ENCODE measurements at places on chromosomes 6 and 20.

GRCh38 chr6:100258752-100259151, 206.0 kb downstream of the SIM1 start:
- no peak for DNase-seq

DNA sequence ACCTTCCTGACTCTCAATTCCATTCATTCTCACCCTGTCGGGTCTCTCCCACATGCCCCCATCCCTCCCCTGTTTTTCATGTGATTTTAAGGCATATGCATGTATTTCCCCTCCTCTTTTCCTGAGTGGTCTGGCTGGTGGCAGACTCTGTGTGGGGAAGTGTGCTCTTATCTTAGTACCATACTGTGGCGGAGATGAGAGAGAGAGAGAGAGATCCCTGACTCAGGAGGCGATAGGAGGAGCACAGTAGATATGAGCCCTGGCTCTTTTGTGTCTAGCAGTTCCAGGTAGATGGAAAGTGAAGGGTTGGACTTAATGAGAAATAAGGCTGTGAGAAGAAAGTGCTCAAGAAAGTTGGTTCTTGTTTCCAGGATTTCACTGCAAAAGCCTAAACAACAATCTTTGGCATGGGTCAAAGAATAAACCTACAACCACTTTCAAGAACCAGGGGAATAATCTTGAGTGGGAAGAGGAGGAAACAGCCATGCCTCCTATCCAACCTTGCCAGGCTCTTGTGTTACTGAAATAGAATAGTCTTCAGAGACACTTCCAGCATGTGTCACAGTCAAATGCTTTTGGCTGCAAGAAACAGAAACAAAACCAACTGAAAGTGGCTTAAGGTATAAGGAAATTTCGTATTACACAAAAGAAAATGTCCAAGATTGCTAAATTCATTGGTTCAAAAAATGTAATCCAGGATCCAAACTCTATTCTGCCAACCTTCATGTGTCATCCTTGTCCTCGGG, 123.8 kb upstream of the MYLIP start:
- no peak for DNase-seq

GRCh38 chr6:105985098-105985815, 100.9 kb upstream of the PRDM1 start:
- no peak for DNase-seq

- DNase-seq: no peak
Measured at GRCh38 chr20:25286917-25287316, 39.0 kb downstream of the PYGB start.

DNA sequence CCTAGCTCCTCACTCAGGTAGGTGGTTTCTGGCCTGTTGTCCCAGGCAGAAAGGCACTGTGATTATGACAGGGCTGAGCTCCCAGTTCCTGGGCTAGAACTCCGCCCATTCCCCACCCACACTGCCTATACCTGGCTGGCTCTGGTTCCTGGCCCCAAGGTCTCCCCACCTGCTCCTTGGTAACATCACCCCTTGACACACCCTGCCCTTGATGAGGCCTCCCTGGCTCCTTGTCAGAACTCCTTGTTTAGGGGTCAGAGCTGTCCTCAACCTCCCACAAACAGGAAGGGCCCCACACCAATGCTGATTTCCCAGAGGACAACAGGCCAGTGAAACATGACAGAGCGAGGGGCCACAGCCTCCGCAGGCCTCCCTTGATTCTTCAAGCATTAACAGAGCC, 15.5 kb upstream of the MYMX start:
- no peak for DNase-seq

DNA sequence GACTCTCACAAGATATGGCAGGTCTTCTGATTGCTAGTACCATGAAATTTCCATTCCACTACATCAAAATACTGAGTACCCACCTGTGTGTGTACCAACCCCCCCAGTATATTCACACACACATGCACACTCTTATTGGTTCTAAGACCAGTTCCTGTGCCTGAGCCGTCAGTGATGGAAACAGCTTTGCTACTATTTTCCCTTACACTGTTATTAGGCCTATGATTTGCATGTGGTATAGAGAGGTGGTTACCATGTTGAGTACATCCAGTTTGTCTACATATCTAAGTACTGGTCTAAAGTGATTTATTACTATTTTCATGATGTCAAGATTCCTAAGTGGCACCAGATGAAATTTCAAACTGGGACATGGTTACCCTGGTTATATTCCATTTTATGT, 459.9 kb downstream of the BCKDHB start:
- no peak for DNase-seq

GRCh38 chr20:4130404-4131189, 115.2 kb upstream of the RNF24 start:
- peak; percentile 57 for DNase-seq

DNA sequence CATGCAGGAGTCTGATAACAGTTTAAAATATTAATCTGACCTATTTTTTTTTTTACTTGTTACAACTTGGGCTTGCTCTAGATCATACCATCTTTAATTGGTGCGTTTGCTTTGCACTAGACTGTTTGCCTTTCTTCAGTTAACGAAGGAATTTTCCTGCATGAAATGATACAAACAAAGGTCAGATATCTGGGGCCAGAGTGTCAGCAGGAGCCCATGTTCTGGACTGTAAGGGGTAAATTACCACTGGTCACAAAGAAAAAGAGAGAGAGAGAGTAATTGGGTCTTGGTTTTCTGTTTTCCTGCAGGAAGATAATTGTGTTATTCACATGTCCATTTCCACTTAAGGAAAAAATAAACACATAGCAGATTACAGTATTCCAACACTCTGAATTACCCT, 399.4 kb upstream of the MARCKS start:
- no peak for DNase-seq

DNA sequence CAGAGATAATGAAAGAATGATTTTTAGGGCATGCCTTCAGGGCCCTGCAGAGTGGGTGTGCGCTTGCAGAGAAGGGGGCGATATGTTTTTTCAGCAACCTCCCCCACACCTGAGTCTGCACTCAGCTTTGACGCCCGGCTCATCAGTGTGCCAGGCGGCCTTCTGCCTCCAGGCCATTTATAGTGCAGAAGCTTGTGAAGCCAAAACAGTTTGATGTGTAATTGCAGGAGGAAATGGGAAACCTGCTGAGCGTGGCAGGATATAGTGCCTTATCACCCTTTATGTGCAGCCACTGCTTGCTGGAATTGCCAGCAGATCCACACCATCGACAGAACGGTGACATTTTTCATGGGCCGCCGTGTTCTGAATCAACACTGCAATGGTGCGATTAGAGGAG, 178.2 kb downstream of the CDH4 start:
- DNase-seq: no peak

DNA sequence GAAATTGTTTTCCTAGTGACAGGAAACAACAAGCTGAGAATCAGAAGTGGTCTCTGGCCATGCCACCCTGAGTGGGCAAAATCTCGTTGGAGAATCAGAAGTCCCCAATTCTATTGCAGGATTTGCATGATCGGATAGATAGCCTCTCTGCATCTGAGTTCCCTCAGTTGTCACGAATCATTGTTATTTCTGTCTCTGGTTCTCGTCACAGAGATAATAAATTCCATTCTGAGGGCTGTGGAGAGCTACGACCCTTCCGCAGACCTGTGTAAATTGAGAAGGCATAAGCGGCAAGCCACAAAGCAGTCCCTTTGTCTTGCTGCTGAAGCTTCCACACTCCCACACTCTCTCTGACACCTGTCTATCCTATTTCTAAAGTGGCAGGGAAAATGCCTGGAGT, 102.4 kb upstream of the CNR1 start:
- no peak for DNase-seq

DNA sequence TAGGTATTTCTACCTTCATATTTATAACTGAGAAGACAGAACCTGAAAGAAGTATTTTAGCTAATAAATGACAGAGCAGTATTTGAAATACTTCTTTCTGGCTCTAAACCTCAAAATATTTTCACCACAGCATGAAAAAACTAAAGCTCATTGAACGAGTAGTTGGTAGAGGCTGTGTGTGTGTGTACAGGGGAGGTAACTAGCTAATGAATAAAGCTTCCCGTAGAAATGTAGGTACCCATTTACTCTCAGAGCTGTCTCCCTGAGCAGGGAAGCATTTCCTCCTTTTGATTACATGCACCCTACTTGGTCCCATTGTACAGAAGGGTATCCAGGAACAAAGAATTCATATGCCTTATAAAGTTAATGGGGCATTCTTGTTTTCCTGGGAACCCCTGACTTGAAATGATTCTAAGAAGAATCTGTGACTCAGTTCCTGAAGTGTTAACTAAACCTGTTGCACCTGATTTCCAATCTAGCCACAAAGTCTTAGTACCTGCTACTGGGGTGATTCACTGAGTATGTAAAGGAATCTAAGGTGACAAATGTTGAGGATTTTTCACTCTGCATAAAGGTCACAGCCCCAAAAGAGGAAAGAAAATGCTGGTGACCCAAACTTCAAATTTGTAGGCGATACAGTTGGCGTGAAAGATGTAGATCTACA, 12.5 kb downstream of the CRYBG1 start:
- DNase-seq: no peak

- DNase-seq: no peak
Measured at GRCh38 chr6:28322661-28323060, 13.3 kb downstream of the ZSCAN31 start.

- no peak for DNase-seq
Measured at GRCh38 chr6:72864799-72865198, 242.9 kb downstream of the KCNQ5 start.

DNA sequence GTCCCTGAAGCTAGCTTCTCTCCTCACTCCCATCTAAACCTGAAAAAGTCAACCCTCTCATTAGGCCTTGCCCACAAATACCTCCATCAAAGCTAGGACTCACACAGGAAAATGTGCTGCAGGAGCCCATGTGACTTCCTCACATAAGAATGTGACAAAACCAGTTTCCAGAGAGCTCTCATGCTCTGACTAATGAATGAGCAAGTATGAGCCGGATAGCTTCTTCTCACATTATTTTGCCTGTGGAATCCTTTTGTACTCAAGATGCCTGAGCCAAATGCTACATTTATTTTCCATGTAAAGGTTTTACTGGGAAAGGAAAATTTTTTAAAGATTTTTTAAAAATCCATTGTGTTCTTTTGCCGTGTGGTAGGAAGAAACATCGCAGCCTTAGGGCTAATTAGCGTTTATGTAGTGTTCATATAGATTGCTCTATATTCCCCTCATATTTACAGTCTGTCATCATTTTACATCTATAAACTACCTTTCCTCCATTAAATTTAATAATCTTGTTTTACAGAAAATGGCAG, 68.6 kb upstream of the CCN6 start:
- peak; percentile 93 for DNase-seq

DNA sequence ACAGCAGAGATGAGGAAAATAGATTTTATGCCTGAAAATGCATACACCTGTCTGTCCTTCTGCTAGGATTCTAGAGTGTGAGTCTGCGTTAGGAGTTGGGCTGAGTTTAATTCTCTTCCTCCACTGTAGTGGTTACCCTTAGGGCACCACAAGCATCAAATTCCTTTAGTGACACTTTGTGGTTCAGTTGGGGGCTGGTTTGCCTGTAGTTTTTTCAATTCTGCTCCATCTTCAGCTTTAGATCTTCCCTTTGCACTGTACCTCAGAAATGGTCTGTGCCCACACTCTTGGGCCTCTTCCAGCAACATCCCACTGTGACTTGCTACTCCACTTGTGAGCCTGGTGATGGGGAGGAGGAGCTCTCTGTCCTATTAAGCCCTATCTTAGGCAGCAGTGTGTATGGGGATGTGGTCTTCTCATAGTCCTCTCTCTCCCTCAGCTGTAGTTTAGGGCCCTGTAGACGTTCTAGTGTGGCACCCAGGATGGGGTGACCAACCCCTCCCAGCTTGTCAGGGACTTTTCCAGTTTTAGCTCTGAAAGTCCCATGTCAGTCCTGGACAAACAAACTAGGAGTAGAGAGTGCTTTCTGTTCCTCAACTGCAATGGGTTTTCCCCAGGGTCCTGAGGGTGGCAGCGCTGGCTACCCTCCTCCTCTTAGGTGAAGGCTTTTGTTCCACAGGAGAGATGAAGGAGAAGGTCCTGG, 19.7 kb upstream of the OGFRL1 start:
- DNase-seq: no peak

DNA sequence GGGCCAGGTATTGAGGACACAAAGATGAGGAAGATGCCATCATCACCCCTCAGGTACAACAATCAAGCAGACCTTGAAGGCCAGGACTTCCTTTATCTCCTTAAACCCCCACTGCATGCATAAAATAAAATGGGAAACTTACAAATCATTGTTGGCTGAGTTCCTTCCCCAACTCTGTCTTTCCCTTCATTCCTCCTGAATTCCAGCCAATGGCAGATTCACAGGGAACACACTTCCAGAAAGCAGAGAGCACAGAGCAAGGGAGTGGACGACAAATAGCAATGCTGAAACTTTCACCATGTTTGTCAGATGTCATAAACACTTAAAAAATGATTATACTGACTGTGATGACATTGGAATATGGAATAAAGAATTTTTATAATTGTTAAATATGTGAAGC, 37.3 kb upstream of the NXT1 start:
- no peak for DNase-seq

- no peak for DNase-seq
Measured at GRCh38 chr6:162572240-162572639, 155.3 kb downstream of the PRKN start.

GRCh38 chr6:34598712-34599111, 42.6 kb upstream of the SPDEF start:
- DNase-seq: no peak

- peak; percentile 1 for DNase-seq
Measured at GRCh38 chr20:10047427-10047826, 12.6 kb downstream of the ANKEF1 start.

GRCh38 chr6:167960579-167960978, 36.9 kb upstream of the KIF25 start:
- DNase-seq: no peak

GRCh38 chr20:64173116-64173515, 8.9 kb downstream of the MYT1 start:
- DNase-seq: no peak

DNA sequence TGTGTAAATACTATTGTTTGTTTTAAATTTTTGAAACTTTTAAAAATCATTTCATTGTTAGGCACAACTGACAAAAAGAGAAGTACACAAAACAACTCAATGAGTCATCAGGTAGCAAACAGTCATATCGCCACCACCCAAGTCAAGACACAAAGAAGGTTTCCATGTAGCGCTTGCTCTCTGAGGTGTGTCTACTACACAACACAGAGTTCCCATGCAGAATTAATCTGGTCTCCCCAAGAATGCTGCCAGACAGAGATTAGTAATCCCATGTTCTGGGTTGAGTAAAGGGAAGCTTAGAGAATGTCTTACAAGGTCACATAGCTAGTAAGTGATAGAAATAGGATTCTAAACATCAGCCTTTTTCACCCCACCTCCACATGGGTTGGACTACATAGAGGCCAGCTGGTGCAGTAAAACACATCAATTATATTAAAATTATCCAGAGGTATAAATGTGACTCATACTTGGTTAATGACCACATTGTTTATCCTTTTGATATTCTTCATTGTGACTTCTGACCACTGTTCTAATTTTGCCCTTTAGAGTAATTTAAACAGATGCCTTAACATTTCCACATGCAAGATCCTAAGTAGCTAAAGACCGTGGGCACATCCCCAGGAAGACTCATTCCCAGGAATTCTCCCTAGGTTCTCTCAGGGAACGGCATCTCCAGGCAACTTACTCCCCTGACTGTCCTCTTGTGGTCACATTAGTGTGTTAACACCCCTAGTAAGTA, 413.5 kb downstream of the PRKN start:
- DNase-seq: no peak

GRCh38 chr6:119626884-119627619, 277.5 kb upstream of the MAN1A1 start:
- DNase-seq: no peak
